ENCODE measurements at places on chromosomes 4 and X.
A peak's percentile ranks its signal among the peaks of the same experiment; 100 is the strongest.

DNA sequence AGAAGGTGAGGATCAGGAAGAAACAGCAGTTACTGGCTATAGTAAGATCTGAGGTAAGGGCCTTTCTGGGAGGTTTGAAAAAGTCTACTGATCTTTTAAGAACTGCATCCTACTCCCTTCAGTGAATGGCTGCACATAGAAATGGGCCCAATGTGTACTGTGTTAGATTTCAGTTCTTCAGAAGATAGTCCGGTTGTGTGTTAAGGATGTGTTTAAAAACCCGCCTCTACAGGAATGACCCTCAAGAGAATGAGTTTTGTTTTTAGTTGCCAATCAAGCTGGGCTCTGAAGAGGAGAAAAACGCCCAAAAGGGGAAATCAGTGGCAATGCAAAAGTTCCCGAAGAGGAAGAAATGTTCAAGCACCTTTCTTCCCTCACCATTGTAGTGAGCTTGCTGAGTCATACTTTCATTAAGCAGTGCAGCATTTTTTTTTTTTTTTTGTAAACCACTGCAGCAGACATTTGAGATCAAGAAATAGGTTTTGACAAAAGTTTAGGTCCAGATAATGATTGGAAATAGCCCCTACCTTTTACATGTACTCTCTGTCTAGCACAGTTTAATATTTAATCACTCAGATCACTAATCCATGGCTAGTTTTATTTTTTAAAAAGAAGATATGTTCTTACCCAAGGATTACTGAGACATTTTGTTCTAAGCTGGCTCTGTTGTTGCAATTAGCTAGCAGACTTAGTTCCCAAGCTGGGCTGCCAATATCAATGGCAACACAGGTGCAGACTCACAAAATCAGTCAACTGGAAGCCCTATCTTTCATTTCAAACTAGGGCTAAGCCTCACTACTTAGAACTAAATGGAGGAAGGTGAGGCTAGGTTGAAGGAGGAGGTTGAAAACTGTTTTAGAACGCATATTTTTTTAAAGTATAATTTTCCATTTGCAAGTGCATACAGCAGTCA lies 7.0 kb upstream of the TRPC5OS start:
- DNase-seq = peak; percentile 11

GRCh38 chrX:41785685-41786084 lies 61.7 kb downstream of the GPR82 start:
- no peak for DNase-seq

- no peak for DNase-seq
Measured at GRCh38 chrX:2183193-2183725, 317.5 kb downstream of the DHRSX start.

DNA sequence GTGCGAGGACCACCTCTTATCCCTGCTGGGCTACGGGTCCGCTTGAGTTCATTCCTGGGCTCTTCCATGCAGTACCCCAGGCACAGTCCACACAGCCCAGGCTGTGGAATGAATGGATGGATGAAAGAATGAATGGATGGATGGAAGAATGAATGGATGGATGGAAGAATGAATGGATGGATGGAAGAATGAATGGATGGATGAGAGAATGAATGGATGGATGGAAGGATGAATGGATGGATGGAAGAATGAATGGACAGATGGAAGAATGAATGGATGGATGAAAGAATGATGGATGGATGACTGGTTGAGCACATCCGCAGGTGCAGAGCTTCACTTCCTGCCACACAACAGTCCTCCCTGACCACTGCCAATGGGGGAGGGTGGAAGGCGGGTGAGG lies 28.2 kb downstream of the ACOX3 start:
- no peak for DNase-seq

Data from stomach (tissue), 19 donors.